Left ventricle myocardium inferior (tissue), 1 donor: ENCODE measurements at places on chromosomes 12 and 14.

GRCh38 chr12:15435597-15435996 lies 113.3 kb downstream of the PTPRO start:
- H3K27ac ChIP-seq, result no peak overlapping the region
- no peaks in the 10 kb centered on the region for H3K4me1 ChIP-seq
- H3K4me3 ChIP-seq, result no peak overlapping the region

DNA sequence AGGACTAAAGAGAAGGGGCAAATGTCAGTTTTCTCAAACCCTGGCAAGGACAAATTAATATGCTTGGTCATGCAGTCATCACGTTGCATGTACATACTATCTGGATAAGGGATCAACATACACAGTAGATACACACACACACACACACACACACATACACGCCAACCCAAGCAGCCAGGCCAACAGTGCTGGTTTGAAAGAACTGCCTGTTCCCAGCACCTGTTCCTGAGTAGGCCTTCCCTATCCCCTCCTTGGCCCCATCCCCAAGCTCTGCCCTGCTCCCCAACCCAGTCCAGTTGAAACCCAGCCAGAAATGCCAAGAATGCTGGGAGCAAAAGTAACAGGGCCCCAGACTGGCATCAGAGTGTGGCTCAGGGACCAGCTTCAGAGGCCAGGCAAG lies 4.4 kb downstream of the ITGA7 start:
- peaks cover 15% of the 10 kb centered on the region for H3K36me3 ChIP-seq
- DNase-seq, result peak; percentile 57
- peaks cover 14% of the 10 kb centered on the region for H3K27me3 ChIP-seq
- H3K4me1 ChIP-seq, result peaks cover 91% of the 10 kb centered on the region

DNA sequence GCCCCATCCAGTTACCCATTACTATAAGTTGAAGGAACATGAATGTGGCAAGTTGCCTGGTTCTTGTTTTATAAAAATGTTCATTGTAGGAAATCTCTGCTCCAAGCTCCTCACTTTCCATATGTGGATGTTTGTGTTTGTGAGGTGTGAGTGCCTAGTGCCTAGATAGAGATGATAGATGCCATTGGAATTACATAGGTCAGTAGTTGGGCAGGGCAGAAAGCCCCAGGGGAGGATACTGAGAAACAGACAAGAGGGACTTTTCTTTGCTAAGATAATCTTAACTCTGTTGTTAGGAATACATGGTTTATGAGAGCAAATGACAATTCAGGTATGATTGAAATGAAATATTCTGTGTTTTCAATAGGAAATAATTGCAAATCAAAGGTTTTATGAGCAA lies 226.3 kb upstream of the GRIP1 start:
- H3K27me3 ChIP-seq, result no peaks in the 10 kb centered on the region
- H3K4me1 ChIP-seq, result no peaks in the 10 kb centered on the region
- no peak overlapping the region for H3K27ac ChIP-seq

DNA sequence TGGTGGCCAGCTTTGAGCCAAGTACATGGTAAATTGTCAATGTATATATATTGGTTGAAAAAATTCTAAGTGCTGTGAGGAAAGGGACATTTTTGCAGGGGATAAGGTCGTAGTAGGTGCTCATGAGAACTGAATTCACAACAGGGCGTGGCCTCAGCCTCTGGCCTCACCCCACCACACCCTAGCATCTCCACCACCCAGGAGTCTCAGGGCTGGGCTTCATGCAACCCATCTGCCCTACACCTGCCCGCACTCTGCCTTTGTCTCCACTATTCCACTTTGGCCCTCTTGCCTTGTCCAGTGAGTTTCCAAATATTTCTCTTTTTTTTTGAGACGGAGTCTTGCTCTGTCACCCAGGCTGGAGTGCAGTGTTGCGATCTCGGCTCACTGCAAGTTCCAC lies 22.1 kb upstream of the AQP2 start:
- no peaks in the 10 kb centered on the region for H3K4me1 ChIP-seq
- H3K4me3 ChIP-seq, result no peak overlapping the region
- no peaks in the 10 kb centered on the region for H3K36me3 ChIP-seq
- H3K27me3 ChIP-seq, result no peaks in the 10 kb centered on the region

GRCh38 chr12:29581631-29582030 lies 84.1 kb upstream of the OVCH1 start:
- H3K27me3 ChIP-seq, result no peaks in the 10 kb centered on the region
- H3K27ac ChIP-seq, result peak overlapping the region; percentile 81
- DNase-seq, result no peak
- peaks cover 72% of the 10 kb centered on the region for H3K4me1 ChIP-seq
- H3K4me3 ChIP-seq, result no peak overlapping the region
- H3K36me3 ChIP-seq, result peaks cover 2% of the 10 kb centered on the region

DNA sequence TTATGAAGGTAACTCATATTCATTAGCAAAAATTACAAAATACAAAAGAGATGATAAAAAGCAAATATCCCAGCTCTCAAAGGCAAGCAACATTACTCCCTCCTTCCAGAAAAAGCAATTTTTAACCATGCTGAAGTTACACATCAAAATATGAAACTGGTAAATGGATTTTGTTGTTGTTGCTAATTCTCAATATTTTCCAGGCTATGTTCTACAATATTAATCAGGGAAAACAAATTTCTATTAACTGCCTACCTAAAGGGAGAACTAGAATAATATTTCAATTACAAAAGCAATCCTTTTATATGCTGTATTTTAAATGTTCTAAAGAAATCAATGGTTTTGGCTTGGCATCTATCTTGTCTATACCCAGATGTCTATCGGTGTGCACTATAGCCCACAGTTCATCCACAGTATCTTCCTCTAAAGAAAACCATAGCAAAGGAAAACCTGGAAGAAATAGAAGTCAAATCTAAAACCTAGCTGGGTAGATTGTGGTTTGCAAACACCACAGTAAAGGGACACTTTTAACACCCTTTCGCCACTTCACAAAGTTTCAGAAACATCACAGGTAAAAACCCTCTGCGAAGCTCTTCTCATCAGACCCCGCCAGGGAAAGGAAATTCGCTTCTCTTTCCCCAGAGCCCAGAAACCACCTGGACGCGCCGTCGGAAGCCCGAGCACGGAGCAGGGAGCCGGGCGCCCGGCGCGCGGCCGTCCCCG lies 32.0 kb downstream of the TC2N start:
- H3K36me3 ChIP-seq, result no peaks in the 10 kb centered on the region
- peak overlapping the region; percentile 81 for H3K27ac ChIP-seq
- H3K4me1 ChIP-seq, result peaks cover 15% of the 10 kb centered on the region
- H3K27me3 ChIP-seq, result peaks cover 88% of the 10 kb centered on the region
- no peak for DNase-seq
